ENCODE measurements at places on chromosomes 13 and 19.

GRCh38 chr19:36488118-36488845, 1.1 kb downstream of the ZNF566 start:
- DNase-seq, result no peak

DNA sequence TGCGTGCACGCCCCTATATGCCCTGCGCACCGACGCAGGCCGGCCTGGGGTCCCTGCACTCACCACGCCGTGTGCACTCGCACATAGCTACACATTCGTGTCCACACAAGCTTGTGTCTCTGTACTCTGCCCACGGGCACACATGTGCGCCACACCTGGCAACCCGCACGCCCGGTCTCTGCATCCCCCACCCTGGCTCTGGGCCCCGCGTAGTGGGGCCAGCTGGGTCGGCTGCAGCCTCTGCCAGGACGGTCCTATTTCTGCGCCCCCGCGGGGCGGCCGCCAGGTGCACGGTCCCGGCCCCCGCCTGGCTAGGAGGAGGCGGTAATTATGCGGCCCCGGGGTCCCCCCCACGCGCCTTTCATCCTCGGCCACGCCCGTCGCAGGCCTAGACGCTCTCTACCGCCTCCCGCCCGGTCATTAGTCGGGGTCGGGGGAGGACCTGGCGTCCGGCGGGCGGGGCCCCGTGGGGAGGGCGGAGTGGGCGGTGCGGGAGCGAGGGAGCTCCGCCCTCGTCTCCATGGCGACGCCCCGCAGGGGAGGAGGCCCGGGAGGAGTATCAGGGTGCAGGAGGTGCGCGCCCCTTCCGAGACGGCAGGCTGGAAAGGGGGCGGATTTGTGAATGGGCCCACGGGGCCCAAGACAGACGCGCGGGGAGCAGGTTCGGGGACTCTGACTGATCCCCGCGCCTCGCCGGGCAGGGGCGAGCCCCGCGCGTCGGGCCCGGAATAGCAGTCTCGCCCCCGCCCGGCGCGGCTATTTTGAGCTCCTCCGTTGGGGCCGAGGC, 2.8 kb upstream of the CIRBP start:
- DNase-seq, result peak; percentile 92

GRCh38 chr13:28320884-28321574, 173.9 kb downstream of the FLT1 start:
- no peak for DNase-seq

- no peak for DNase-seq
Observed at GRCh38 chr13:37302686-37303085, 197.2 kb upstream of the CSNK1A1L start.

- DNase-seq, result no peak
Observed at GRCh38 chr19:55181740-55182139, 1.7 kb upstream of the SYT5 start.

DNA sequence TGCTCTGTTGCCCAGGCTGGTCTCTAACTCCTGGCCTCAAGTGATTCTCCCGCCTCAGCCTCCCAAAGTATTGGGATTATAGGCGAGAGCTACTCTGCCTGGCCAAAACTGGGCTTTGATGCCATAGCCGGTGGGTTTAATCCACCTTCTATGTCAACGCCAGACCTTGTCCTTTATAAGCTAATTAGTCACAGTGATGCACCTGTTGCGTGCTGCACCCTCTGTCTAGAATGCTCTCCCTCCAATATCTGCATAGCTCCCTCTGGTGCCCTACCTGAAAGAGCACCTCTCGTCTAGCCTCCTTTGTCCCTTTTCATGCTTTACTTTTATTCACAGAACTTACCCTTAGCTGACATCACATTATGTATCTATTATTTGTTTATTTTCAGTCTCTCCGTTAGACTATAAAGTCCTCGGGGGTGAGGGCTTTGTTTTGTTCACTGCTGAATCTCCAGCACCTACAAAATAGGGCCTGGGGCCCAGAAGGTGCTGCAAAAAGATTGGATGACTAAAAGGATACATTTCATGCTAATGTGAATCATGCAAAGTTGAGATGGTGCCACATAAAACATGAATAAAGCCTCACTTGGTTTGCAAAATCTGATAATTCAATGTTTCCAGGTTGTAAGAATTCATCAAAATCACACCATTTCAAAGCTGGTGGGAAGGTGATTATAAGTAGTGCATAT, 148.1 kb downstream of the USP12 start:
- DNase-seq, result no peak

GRCh38 chr13:93422980-93423543, 196.5 kb downstream of the GPC6 start:
- DNase-seq, result no peak

GRCh38 chr19:9086761-9087160, at the start of gene OR1M1:
TSS of gene OR1M1 (plus strand) at chr19:9087061. CDS start at chr19:9093245, 6,184 bp downstream.
- DNase-seq, result no peak

DNA sequence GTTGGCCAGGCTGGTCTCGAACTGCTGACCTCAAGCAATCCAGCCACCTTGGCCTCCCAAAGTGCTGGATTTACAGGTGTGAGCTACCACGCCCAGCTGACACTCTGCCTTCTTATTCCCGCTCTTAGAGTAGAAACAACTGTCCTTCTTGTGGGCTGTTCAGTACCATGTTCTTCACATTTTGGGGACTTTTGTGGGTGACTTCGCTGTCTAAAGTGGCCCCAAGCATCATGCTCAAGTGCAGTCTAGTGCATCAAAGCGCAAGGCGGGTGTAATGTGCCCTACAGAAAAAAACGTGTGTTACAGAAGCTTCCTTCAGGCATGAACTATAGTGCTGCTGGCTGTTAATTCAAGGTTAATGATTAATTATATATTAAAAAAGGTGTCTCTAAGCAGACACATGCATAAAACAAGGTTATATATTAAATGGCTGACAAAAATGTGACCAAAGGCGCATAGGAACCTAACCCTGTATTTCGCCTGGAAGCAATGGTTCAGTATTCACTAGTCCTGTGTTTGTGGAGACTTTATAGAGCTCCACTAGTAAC, 38.3 kb downstream of the ABCC4 start:
- no peak for DNase-seq

DNA sequence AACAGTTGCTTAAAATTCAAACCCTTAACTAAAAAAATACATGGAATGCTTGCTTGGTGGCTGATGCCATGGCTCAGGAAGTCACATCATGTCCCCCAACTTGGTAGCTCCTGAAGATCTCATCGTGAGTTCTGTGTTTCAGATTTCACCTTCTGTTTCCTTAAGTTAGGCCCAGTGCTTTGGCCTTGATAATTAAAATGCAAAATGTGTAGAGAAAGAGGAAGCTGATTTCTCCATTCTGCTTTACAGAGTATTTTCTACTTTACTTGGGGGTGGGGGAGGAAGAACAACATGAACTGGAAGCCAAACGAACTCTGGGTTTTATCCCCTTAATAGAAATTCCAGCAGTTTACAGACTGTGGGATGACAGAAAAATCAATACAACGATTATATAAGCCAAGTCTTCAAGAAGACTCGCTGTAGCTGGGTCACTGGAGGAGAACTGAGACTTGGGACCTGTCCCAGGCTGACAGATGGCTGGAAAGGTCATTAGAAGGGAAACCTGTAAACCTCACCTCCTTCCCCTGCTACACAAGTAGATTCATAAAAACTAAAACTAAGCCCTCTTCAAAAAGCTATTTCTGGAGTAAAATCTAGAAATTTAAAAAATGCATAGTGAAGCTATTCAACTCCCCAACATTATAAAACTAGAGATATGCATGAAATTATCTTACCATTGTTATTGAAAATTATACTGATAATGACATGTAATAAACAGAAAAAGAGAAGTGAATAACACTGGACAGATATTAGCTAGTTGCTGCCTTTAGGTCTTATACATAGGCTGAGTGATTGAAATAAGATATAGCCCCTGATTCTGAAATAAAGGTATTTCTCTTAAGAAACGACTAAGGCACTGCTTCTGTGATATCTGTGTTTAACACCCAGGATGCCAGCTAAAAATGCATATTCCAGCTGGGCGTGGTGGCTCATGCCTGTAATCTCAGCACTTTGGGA, 22.1 kb upstream of the GGACT start:
- no peak for DNase-seq

DNA sequence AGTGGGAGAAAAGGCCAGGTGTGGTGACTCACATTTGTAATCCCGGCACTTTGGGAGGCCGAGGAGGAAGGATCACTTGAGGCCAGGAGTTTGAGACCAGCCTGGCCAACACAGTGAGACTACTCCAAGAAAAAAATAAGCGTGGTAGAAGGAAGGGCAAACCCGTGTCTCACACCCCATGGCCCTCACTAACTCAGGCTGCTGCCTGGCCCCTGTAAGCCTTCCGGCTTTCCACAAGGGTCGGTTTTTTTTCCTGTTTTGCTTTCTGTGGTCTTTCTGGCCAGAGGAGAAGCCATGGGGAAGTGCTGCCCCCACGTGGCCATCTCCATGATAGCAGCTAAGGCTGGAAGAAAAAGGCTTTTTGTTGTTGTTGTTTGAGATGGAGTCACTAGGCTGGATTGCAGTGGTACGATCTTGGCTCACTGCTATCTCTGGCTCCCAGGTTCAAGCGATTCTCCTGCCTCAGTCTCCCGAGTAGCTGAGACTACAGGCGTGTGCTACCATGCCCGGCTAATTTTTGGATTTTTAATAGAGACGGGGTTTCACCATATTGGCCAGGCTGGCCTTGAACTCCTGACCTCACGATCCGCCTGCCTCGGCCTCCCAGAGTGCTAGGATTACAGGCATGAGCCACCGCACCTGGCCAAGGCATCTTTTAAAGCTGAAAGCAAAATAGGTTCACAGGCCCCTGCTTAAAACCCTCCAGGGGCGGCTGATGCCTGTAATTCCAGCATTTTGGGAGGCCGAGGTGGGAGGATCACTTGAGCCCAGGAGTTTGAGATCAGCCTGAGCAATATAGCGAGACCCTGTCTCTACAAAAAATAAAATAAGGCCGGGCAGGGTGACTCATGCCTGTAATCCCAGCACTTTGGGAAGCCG, 7.5 kb upstream of the ARHGEF18 start:
- peak; percentile 79 for DNase-seq

- DNase-seq, result no peak
Observed at GRCh38 chr19:42508892-42509444, 19.3 kb downstream of the CEACAM1 start.

- DNase-seq, result no peak
Observed at GRCh38 chr19:55116232-55116858, 1.1 kb downstream of the PPP1R12C start.

- DNase-seq, result no peak
Observed at GRCh38 chr19:4058693-4059452, 7.8 kb downstream of the ZBTB7A start.

DNA sequence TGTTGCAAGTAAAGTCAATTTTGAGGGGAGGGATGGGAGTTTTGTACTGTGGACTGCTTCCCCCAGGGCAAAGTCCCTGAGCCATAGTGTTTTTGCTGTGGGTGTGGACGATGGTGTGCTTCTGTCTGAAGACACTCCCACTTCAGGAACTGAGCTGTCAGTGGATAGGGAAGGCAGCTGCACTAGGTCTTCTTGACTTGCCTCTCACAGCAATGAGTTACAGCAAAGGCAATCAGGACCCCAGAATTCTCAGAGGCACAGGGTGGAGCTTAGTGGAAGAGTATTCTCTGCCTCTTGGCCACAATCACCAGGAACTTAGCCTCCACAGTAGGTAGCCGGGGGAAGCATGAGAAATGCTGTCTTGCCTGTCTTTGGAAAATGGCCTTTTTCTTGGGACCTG, 1416.6 kb upstream of the MIR17HG start:
- no peak for DNase-seq

DNA sequence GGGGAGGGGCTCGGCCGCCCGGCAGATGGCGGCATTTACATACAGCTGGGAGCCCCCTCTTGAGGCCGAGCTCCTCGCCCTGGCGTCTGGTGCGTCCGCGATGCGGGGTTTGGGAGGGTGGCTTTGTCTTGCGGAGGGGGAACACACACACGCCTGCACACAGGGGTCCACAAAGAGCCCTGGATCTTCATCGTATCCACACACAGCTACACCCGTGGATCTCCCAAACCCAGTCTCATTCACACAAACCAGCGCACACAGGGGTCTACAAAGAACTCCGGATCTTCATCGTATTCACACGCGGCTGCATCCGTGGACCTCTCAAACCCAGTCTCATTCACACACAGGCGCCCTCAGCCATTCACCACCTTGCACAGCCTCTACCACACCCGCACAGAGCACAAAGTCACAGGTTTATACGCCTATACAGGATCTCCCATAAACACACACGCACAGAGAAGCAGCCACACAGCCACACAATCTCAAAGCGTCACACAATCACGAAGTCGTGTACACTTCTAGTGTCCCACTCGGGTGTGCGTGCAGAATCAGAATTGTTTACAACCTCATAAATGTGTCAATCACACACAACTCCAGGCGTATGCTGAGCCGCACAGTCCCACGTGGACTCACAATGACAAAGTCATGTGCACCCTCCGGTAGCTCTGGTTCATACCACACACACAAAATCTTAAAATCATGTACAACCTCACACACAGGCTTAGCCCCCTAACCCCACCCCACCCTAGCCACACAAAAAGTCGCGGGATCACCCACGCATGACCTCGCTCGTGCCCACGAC, 550 bp upstream of the DLL3 start:
- no peak for DNase-seq

DNA sequence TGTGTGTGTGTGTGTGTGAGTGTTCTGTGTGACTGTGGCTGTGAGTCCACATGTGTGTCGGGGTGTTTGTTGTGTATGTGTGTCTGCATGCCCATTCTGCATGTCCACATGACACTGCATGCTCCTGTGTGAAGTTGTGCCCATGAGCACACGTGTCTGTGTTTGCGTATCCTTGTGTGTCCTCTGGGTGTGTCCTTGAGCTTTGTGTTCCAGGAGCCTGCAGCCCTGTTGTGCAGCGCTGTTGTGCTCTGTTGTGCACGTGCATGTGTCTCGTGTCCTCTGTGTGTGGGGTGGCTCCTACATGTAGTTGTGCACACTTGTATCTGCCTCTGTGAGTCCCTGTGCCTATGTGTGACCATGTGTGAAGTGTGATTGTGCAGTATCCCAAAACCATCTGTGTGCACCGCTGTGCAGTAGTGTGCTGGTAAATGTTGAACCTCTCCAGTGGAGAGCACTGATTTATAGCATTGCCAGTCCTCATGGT, 2.2 kb upstream of the ARHGEF18 start:
- DNase-seq, result no peak

DNA sequence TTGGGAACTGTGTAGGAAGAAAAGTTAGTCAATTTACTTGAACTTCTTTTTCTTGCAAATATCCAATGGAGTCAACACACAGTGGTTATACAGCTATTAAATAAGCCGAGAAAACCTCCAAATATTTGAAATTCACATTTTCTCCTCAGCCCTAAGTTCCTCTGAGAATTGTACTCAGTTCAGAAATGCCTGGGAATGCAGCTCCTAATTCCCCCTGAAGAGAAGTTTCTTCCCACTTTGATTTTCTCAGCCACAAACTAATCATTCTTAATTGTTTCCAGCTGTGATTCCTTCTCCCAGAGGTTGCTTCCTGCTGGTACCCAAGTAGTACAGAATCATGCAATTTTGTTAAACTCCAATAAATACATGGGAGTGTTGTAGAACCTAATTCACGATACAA, 246.1 kb upstream of the MIR17HG start:
- no peak for DNase-seq

All from activated naive CD4-positive, alpha-beta T cell treated with anti-CD3 and anti-CD28 coated beads, Interleukin-2, amount 50 U/mL, for 72 hours (primary cell).